ENCODE measurements at places on chromosomes 16 and 17.

DNA sequence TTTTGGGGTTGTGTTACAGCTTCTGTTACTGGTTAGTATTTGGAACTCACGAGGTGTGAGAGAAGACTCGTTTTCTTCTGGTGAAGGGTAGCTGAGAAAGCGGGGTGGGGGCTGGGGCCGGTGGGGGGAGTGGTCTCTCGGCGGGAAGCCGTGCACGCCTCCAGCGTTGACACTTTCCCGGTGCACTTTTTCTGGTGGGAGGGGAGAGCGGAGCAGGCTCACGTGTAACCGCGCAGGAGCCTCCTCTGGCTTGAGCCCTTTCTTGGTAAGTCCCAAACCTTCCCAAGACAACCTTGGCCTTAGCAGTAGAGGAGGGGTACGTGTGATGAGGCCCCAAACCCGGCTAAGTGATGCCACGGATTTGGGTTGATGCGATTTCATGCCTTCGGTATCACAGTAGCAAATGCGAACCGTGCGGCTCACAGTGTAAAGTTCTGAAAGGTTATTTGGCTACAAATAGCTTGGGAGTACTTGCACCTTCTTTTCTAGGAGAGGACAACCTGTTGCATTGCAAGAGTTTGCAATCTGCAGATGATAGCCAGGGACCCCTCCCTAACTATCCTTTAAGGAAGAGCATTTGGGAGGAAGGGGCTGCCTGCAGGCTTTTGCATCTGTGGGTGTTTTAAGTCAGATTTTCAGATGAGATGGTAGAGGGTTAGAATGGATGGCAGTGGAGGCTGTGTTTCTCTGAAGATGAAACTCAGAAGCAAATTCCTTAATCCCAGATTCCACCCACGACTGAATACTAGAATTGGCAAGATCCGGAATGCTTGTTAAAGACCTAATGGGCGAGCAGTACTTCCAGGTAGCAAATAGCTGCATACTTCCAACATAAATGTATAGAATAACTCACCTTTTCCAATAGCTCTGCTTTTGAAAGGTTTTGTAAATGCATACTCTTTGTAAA is 1.5 kb downstream of the HLF start:
- no peak for DNase-seq

- peak; percentile 85 for DNase-seq
Measured at GRCh38 chr17:35930211-35931065, at the start of gene RDM1. RDM1 (minus strand) TSS chr17:35930773; CDS start chr17:35930727, 46 bp downstream.

DNA sequence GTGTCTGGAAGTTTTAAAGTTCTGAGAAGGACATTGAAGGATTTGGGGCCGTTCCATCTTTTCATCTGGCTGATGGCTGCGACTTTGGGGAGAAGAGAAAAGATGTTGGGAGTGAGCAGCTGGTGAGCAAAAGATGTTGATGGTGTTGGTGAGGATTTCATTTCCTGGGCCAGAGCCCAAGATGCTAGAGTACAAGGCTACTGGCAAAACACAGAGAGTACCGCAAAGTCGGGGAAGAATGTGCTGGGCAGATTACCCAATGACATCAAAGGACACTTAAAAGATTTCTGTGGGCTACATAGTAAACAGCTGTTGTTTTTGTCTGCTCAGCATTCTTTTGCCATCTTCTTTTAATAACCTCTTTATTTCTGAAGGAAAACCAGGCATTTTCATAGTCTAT is 49.4 kb upstream of the GAS7 start:
- DNase-seq = no peak

- DNase-seq = no peak
Measured at GRCh38 chr17:58353389-58353825, 1.4 kb upstream of the SUPT4H1 start.

DNA sequence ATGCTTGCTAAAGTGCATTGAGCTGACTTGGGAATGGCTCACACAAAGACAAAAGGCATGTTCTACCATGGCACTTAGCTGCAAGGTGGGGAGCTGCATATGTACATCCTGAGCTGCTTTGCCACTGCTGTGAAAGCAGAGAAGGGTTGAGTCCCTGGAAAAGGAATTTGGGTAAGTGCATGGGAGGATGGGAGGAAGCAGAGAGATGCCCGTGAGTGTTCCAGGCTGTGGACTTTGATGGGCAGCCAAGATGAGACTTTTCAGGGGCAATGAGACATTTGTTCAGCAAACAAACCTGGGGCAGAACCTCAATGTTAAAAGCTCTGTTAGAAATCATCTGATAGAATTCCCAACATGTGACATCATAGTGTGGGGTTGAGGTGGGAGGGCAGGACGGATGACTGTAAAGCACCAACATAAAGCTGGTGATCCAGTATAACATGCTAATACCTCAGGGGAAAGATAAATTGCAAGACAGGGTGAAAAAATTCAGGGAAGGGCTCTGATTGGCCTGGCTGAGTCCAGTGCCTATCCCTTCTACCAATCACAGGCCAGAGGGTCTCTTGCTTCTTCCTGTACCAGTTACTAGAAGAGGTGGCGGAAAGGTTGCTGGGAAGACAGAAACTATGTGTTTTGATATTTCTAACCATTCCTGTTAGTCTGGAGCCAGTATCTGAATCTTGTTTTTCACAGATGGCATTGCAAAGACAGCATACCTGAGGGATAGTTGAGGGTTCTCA is 163.2 kb downstream of the UTP18 start:
- no peak for DNase-seq

GRCh38 chr17:70298929-70299531 is 129.7 kb downstream of the KCNJ2 start:
- no peak for DNase-seq

Measured in BE2C (cell line).